ENCODE measurements at places on chromosomes 7 and 10. TPM values are rescaled to one million over a fixed set of nuclear protein-coding genes. Genes with fewer than 3 reads are reported as not detected.

Gene FAM221A
- 5.8 TPM for total RNA-seq

- H3K36me3 ChIP-seq: no peaks in the 10 kb centered on the region
- no peak for DNase-seq
- no peaks in the 10 kb centered on the region for H3K27me3 ChIP-seq
- no peak overlapping the region for H3K4me3 ChIP-seq
- no peak overlapping the region for H3K27ac ChIP-seq
- no peaks in the 10 kb centered on the region for H3K4me1 ChIP-seq
Observed at GRCh38 chr7:27916372-27916771, 176.4 kb downstream of the TAX1BP1 start.

DNA sequence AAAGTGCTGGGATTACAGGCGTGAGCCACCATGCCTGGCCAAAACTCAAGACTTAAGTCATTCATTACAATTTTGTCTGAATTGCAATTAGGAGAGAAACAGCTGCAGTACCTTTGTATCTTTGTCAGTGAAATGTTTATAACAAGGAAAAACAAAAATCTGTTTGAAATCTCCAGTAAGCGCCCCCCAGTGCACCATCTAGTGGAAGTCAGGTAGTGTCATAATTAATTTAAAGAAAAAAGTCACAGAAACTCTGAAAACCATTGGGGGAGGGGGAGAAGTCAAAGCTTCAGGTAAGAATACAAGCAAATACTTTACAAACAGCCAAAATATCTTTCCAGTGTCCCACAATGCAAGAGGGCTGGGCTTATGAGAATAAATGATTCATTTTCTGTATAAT, 2.8 kb downstream of the MPP7 start:
- H3K4me3 ChIP-seq: no peak overlapping the region
- H3K4me1 ChIP-seq: peaks cover 50% of the 10 kb centered on the region
- H3K36me3 ChIP-seq: no peaks in the 10 kb centered on the region

DNA sequence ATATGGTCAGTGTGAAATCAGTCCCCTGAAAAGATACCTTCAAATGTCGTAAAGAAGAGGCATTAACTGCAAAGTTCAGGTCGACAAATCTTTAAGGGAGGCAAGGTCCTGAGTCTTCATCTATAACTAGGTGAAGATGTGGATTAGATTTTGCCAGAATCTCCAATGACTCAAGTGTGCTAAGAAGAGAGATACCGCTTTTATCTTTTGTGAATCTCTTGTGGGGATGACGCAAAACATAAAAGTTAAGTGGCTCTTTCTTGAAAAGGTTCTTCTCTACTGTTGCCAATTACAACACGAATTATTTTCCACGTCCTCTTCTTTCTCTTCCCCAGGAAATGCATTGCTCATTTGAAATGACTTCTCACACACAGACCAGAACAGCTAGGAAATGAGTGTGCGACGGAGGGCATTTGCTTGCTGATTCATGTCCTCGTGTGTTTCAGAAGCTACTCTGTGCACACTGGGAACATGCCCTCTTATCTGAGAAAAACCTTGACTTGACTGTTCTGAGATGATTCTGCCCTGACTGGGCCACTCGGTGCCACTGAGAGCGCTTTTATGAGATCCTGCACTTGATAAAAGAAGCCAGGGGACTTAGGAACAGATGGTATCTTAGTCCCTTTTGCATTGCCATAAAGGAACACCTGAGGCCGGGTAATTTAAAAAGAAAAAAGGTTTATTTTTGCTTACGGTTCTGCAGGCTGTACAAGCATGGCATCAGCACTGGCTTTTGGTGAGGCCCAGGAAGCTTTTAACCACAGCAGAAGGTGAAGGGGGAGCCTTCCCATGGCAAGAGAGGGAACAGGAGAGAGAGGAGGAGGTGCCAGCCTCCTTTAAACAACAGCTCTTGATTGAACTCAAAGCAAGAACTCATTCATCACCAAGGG, 169.5 kb upstream of the PFKP start:
- no peak overlapping the region for H3K27ac ChIP-seq
- no peaks in the 10 kb centered on the region for H3K27me3 ChIP-seq
- DNase-seq: no peak
- H3K4me3 ChIP-seq: no peak overlapping the region
- H3K4me1 ChIP-seq: no peaks in the 10 kb centered on the region
- no peaks in the 10 kb centered on the region for H3K36me3 ChIP-seq

DNA sequence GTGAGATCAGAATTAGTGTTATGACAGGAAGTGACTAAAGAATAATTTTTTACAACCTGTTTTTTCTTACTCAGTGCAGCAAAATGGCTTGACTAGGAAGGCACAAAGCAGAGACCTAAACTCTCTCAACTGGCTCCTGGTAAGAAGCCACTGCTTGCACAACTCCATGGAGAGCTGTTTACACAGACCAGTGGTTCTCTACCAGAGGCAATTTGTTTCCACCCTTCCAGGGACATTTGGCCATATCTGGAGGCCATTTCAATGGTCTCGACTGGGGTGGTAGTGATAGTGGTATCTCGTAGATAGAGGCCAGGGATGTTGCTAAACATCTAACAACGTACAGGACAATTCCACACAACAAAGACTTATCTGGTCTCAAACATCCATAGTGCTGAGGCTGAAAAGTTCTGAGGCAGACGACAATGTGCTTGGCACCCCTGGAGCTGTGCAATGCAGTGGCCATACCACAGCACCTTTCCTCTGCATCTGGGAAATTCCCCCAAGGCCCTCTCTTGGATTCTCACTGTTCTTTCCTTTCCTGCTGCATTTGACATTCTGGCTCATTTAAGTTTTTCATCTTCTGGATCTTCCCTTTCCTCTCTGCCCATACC, 105.4 kb upstream of the LAMB4 start:
- no peak overlapping the region for H3K27ac ChIP-seq
- H3K27me3 ChIP-seq: no peaks in the 10 kb centered on the region
- DNase-seq: no peak
- H3K4me1 ChIP-seq: no peaks in the 10 kb centered on the region

All from CD8-positive, alpha-beta memory T cell (primary cell).